ENCODE measurements at places on chromosomes 6 and 20.
A peak's percentile ranks its signal among the peaks of the same experiment; 100 is the strongest.

- no peak for DNase-seq
Measured at GRCh38 chr20:13295637-13296036, 74.6 kb downstream of the ISM1 start.

- no peak for DNase-seq
Measured at GRCh38 chr6:53862662-53863462, 68.1 kb downstream of the LRRC1 start.

- DNase-seq, result no peak
Measured at GRCh38 chr6:163490826-163491577, 76.5 kb downstream of the QKI start.

- DNase-seq, result no peak
Measured at GRCh38 chr6:41426438-41426851, 91.0 kb downstream of the NCR2 start.

GRCh38 chr20:38345643-38346042, 639 bp upstream of the LBP start:
- DNase-seq, result no peak

GRCh38 chr6:36953931-36954261, 642 bp upstream of the PI16 start:
- DNase-seq, result no peak

GRCh38 chr6:152978058-152978457, 4.8 kb downstream of the FBXO5 start:
- DNase-seq, result no peak

DNA sequence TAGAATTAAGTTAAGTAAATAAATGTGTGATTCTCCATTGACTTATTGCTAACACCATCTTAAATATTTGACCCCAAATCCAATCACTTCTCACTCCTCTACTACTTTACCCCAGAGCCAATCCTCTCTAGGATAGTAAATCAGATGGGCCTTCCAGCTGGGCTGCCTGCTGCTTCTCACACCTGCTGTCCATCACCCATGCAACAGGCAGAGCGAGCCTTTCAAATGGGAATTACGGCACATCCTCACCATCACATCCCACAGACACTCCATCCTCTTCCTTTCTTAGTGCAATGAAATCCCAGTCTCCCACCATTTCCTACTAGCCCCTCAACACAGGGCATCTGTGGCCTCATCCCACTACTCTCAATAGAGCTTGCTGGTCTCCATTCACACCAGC, 34.0 kb downstream of the HLA-F start:
- no peak for DNase-seq

DNA sequence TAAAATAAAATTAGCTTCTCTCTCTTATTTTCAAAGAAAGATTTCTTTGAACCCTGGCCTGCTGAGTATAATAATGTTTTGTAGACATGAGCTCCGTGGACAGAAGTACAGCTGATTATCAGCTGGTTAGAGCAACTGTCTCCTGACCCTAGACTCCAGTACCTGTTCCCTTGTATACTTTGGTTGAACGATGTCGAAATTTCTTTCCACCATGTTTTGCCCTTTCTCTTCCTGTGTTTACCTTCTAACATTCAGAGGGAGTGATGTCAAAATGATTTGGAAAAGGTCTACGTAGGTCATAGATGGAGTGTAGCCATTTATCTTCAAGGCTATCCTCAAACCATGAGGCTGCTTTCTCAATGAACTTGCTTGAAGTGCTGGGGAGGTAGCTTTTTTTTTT, 16.8 kb upstream of the ADTRP start:
- no peak for DNase-seq

DNA sequence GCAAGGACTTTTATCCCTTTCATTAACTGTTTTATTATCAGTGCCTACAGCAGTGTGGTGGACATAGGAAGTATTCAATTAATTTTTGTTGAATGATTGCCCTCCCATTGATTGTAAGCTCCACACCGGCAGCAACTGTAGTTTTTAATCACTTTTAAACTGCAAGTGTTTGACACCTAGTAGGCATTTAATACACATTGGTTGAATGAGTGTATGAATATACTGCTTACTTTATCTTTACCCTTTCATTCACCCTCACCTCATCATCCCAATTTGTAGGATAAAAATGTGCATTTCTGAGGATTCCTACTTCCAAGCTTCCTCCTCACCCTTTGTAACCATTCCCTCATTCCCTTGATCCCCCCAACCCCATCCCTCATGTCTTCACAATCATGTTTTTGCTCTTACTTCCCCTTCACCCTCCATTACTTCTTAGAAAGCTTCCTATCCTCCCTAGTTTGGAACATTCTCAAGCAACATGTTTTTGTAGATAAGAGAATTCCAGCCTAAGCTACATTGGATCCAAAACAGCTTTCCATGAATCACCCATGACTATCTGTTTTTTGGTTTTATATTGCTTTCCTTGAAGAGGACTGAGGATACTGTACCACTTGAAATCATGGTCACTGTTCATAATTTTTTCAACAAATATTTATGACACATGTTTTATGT, 955 bp upstream of the SLC26A8 start:
- DNase-seq, result no peak

GRCh38 chr20:44467289-44467883, 8.3 kb upstream of the TTPAL start:
- DNase-seq, result peak; percentile 58

DNA sequence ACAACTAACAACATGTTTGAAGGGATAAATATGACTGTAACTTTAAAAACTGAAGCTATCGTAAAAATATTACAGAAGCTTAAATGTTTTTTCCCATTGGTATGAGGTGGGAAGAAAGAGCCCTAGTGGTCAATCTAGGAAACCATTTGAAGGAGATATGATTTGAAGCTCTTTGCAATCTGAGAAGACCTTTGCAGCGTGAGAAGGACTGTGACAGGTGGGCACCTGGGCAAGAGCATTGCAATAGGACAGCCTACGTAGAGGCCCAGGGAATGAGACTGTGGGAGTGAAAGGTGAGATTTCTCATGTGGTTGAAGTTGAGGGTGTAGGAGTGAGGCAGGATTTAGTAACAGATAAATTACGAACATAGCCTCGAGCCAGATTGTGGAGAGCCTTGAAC, 108.0 kb upstream of the PDE7B start:
- DNase-seq, result no peak

DNA sequence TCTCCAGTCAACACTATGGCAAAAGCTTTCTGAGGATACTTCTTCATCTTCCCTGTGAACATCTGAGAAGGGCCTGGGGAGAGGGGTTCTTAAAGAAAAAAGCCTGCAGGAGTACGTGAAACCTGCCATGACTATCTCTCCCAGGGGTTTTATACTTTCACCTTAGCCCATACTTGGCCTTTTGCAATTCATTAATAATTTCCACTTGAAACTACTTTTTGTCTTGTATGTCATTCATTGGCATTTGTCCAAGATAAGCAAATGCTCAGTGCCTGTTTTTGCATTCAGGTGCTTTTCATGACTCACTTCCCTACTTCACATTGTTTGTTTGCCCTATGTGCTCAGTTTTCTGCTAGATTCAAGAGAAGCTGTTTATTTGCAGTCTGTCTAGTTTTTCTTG, 580.3 kb upstream of the GJE1 start:
- no peak for DNase-seq

DNA sequence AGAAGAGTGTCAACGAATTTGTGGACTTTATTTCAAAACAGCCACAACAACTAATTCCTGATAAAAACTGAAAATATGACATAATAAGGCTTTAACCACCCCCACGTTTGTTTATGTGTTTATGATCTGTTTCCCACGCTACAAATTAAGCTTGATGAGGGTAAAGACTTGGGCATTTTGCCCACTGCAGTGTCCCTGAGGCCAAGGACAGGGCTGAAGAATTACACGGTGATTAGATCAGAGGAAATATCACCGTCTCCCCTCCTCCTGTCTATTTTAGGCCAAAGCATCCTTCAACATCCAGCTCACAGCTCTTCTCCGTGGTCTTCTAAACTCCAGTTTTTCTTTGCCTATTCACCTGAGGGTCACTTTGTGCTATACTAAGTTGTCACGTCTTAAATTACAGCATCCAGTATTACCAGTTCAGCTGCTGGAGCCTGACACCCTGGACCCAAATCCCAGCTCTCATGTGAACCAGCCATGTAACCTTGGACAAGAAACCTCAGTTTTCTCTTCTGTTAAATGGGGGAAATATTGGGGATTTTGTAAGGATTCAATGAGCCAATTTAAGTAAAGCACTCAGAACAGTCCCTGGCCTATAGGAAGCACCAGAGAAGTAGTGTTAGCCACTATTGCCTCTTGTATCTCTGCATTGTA, 15.2 kb upstream of the ARFGEF2 start:
- no peak for DNase-seq

DNA sequence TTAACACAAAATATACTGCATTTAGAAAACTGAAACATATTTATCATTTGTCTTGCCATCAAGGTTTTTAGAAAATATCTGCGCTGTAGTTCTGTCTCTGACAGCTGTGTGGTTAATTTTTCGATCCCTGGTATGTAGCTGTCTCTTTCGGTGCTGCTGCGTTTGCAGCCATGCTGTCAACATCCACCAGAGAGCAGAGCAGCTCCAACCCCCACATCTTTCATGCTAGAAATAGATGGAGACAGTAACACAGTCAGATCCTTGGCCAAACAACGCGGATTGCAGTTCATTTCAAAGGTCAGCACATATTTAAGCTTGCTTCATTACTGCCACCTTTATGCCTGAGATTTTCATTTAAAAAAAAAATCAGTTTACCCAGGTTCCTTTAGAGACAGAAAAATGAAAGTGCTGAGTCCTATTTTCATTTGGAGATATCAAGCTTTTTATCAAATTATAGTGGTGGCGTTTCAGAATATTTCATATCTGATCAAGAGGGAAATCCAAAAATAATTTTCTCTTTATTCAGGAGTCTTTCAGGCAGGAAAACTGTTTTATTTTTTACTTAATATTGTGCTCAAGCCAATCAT, 157.7 kb upstream of the MMS22L start:
- DNase-seq, result peak; percentile 28

- peak; percentile 83 for DNase-seq
Measured at GRCh38 chr6:34065466-34066217, 80.2 kb downstream of the GRM4 start.

DNA sequence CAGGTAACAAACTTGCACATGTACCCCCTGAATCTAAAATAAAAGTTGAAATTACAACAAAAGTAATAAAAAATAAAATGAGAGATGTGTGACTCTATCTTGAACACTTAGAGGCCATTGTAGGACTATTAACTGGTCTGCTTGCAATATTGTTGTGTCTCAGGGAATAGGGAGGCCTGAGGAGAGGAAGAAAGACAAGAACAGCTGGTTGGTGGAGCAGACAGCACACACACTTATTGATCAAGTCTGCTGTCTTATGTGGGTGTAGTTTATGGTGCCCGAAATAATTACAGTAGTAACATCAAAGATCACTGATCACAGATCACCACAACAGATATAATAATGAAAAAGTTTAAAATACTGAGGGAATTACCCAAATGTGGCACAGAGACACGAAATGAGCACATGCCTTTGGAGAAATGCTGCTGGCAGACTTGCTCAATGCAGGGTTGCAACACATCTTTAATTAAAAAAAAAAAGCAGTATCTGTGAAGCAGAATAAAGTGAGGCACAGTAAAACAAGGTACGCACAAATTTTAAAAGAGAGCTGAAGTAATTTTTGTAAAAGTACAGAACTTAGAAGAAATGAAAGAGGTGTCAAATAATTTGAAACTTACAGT, 110.1 kb upstream of the HDAC2 start:
- DNase-seq, result no peak

DNA sequence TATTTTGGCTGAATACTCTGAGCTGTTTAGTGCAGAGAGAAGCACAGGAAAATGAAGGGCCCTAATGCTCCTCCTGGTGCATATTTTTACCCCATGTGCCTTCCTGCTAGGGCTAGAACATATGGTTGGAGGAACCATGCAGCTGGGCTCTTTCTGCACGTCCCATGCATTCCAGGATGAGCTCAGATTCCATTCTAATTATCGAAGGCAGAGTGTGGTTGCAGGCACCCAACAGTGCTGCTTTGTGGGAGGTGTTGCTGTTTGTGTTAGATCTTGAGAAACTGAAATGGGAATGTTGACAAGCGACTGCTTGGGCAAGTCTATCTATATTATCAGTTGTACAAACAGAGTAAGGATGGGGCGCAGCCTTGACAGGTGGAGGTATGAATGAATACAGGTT, 419.5 kb downstream of the DHX35 start:
- DNase-seq, result no peak

- no peak for DNase-seq
Measured at GRCh38 chr20:32646486-32646885, 27.3 kb downstream of the C20orf203 start.

DNA sequence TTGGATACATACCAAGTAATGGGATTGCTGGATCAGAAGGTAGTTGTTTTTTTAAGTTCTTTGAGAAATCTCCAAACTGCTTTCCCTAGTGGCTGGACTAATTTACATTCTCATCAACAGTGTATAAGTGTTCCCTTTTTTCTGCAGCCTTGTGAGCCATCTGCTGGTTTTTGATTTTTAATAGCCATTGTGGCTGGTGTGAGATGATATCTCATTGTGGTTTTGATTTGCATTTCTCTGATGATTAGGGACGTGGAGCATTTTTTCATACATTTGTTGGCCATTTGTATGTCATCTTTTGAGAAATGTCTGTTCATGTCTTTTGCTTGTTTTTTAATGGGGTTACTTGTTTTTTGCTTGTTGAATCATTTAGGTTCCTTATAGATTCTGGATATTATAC, 34.8 kb downstream of the TOP1 start:
- no peak for DNase-seq

DNA sequence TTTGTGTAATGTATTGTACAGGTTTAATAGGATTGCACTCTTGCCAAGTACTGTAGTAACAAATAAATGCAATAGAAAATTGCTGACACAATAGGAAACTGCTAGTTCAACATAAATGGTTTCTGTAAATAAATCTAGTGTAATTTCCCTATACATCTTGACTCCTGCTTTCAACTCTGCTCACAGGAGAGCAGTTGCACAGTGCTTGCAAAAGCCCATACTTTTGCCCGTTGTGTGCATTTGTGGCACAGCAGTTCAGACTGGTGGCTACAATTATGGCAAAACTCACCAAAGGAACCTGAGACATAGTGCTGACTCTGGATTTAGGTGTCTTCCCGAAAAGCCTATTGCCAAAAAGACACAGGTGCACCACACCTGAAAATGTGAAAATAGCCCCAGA, 953.3 kb upstream of the SLC35B3 start:
- no peak for DNase-seq

GRCh38 chr6:142692942-142693341, 252.0 kb downstream of the HIVEP2 start:
- peak; percentile 76 for DNase-seq

DNA sequence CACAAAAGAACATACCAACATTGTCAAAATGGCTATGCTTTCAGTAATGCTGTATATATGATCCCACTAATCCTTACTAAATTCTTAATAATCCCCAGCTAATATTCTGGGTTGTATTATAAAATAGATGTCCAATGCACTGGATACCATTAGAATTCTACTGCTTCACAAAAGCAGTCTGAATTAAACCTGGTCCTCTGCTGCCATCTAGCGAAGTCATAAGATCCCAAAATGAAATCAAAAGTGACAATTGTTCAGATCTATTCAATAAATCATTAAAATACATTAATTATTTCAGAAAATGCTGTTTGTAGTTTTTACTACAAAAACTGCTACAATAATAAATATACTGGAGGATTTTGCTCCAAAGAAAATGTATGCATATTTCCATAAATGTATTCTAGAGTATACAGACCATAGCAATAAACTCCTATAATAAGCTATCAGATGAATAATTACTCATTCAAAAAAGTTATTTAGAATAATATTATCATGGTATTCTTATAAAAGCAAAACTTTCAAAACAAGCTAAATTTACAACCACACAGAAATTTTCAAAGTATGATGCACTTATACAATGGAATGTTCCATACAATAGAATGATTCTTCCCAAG, 92.6 kb downstream of the RNGTT start:
- DNase-seq, result peak; percentile 79

- DNase-seq, result peak; percentile 81
Measured at GRCh38 chr6:12233693-12234571, 56.2 kb upstream of the EDN1 start.
